Ascending aorta (tissue), 2 donors: ENCODE measurements at places on chromosomes 13 and 19.

- no peak overlapping the region for H3K4me3 ChIP-seq
- H3K4me1 ChIP-seq, result no peaks in the 10 kb centered on the region
- no peaks in the 10 kb centered on the region for H3K36me3 ChIP-seq
Observed at GRCh38 chr19:35355791-35356460, 2.3 kb upstream of the FFAR3 start.

DNA sequence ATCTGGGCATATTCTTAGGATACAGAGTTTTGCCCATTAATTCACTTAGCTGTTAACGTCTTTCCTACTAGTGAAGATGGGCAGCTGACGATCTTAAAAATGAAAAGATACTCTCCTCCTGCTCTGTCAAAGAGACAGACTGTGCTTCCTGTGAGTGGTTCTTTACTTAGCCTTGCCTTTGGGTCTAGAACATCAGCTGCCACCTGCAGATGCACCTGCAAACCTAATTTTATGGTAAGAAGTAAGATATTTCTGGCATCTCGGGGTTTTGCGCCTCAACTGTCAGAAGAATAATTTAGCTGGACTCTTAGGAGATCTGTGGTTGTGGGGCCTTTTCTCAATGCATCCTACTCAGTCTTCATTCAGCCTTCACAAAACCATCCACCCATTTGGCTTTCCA is 36.2 kb downstream of the TRPC4 start:
- no peak overlapping the region for H3K27ac ChIP-seq
- no peaks in the 10 kb centered on the region for H3K36me3 ChIP-seq
- no peak overlapping the region for H3K4me3 ChIP-seq
- H3K27me3 ChIP-seq, result no peaks in the 10 kb centered on the region
- DNase-seq, result no peak

DNA sequence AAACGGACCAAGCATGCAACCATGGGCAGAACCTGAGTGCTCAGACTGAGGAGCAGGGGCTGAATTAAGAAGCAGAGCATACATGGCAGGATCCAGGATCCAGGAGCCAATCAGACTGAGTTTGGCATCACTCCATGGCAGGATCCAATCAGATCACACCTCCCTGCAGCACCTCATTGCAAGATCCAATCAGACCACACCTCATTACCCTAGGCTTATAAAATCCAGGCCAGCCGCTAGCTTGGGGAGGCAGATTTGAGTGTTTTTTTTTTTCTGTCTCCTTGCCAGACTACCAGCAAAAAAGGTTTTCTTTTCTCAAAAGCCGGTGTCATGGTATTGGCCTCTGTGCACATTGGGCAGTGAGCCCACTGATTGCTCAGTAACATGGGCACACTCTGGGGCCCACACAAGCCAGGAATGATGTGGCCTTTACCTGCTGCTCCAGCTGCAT is 127.9 kb upstream of the GJB6 start:
- H3K4me3 ChIP-seq, result no peak overlapping the region
- no peak for DNase-seq
- H3K4me1 ChIP-seq, result no peaks in the 10 kb centered on the region
- H3K27ac ChIP-seq, result no peak overlapping the region
- no peaks in the 10 kb centered on the region for H3K27me3 ChIP-seq
- no peaks in the 10 kb centered on the region for H3K36me3 ChIP-seq

DNA sequence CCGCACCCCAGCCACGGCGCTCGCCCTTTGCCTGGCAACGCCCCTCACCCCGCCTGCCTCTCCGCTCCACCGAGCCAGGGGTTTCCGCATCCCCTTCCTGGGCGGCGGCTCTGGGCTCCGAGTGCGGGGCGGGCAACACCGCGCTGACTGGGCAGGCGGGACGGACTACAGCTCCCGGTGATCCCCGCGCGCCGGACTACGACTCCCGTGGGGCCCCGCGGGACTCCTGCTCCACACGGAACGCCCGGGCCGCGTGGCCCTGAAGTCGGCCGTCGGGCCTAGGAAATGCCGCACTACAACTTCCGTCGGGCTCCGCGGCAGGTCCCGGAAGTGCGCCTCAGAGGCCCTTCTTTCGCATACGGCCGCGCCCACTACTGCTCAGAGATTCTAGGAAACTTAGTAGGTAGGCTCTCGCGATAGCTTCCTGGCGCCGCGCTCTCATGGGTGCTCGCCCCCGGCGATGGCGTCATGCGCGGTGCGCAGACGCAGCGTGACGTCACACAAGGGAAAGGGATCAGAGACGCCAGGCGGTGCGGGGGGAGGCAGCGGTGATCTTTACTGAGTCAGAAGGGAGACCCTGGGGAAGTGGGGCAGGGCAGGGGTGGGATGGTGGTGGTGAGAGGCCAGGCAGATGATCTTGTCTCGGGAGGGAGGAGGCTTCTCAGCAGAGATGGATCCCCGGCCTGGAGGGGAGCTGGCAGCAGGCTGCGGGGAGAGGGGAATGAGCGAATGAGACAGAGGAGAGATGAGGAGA is at the start of gene JOSD2:
Gene JOSD2 (minus strand): TSS at position 123 of the 754 bp plus-strand sequence. CDS start 760 bp downstream, outside the sequence.
- peak within 1 kb of the TSS; percentile 68 for H3K27ac ChIP-seq
- H3K4me1 ChIP-seq, result peaks cover 6% of the 10 kb centered on the region
- peaks cover 1% of the 10 kb centered on the region for H3K36me3 ChIP-seq
- peak within 1 kb of the TSS; percentile 80 for H3K4me3 ChIP-seq

GRCh38 chr13:111065698-111066097 is 49.4 kb upstream of the ARHGEF7 start:
- H3K27me3 ChIP-seq, result no peaks in the 10 kb centered on the region
- H3K4me3 ChIP-seq, result no peak overlapping the region
- no peak for DNase-seq
- no peak overlapping the region for H3K27ac ChIP-seq
- no peaks in the 10 kb centered on the region for H3K4me1 ChIP-seq
- H3K36me3 ChIP-seq, result no peaks in the 10 kb centered on the region

- H3K36me3 ChIP-seq, result no peaks in the 10 kb centered on the region
- H3K4me3 ChIP-seq, result no peak overlapping the region
- no peaks in the 10 kb centered on the region for H3K4me1 ChIP-seq
- H3K27me3 ChIP-seq, result no peaks in the 10 kb centered on the region
- DNase-seq, result no peak
Observed at GRCh38 chr13:48158915-48159314, 64.0 kb upstream of the MED4 start.

DNA sequence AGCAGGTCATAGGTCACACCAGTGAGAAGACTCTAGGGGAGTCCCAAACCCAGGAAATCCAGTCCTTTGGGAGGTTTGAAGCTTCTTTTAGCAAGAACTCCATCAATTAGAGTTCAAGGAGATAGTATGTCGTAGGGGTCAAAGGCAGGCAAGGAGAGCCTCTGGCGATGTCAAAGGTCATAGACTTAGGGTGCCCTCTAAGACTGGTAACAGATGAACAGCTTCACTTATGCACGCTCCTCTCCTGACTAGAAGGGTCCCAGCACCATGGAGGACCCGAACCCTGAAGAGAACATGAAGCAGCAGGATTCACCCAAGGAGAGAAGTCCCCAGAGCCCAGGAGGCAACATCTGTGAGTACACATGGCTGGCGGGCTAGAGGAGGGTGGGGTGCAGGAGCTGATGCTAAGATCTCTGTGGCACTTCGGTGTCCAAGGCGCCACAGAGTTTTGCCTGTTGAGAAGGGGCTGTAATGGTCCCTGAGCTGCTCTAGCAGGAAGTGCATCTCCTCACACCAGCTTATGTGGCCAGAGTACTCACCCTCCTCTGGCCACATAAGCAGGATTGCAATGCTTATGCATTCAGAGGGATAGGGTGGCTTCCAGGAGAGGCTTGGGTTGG is 557 bp downstream of the ZNF576 start:
- DNase-seq, result no peak
- H3K27ac ChIP-seq, result peak overlapping the region; percentile 99
- peaks cover 33% of the 10 kb centered on the region for H3K36me3 ChIP-seq
- peaks cover 22% of the 10 kb centered on the region for H3K4me1 ChIP-seq
- H3K4me3 ChIP-seq, result peak overlapping the region; percentile 68

DNA sequence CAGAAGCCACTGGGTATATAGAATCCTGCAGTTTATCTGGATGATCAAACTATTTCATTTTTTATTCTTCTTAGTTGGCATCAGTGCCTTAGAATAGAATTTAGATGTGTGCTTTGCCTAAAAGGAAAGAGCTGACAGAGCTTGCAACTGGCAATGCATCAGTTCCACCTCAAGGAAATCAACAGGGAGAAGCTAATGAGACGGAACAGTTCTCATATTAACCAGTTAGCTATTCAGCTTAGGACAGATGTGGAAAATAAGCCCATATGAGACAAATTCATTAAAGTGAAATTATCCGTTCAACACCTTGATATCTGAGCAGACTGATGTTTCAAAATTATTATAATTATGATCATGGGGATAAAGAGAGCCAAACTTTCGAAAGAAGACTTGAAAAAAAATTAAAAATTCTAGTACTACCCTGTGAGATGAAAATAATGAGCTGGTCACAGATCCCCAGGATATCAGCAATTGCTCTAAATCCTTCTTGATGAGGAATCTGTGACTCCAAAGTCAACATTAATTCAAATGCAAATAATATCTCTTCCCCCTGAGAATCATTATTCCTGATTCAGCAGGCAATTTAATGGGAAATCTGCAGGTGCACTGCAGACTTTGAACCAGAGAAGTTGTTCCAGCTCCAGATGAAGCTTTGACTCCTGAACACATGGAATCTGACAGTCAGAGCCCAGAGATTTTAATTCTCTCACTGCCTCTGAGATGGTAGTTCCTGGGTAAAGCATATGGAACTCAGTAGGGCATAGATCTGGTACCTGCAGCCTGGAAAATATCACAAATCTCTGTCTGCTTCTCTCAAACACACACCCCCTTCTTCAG is 486.8 kb downstream of the FOXO1 start:
- H3K4me3 ChIP-seq, result no peak overlapping the region
- H3K36me3 ChIP-seq, result no peaks in the 10 kb centered on the region
- DNase-seq, result no peak
- no peak overlapping the region for H3K27ac ChIP-seq

DNA sequence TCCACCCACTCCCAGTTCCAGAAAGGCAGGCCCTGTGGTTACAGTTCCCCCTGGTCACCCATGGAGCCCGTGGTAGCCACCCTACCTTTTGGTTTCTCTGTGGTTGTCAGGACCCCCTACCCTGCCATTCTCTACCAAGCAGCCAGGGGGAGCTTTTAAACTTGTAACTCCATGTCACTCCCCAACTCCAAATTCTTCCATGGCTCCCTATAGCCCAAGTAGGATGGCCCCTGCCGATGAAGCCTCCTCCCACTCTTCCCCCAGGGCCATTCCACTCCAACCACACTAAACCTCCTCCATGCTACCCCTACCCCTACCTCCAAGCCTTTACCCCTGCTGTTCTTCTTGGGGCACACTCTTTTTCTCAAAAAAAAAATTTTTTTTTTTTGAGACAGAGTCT is 2.2 kb downstream of the S1PR2 start:
- H3K27ac ChIP-seq, result peak overlapping the region; percentile 6
- H3K4me1 ChIP-seq, result peaks cover 3% of the 10 kb centered on the region
- DNase-seq, result no peak
- H3K27me3 ChIP-seq, result no peaks in the 10 kb centered on the region

- peak overlapping the region; percentile 93 for H3K27ac ChIP-seq
- H3K27me3 ChIP-seq, result no peaks in the 10 kb centered on the region
- H3K36me3 ChIP-seq, result peaks cover 8% of the 10 kb centered on the region
- DNase-seq, result no peak
Observed at GRCh38 chr19:16628984-16629691, 1.1 kb upstream of the MED26 start.

DNA sequence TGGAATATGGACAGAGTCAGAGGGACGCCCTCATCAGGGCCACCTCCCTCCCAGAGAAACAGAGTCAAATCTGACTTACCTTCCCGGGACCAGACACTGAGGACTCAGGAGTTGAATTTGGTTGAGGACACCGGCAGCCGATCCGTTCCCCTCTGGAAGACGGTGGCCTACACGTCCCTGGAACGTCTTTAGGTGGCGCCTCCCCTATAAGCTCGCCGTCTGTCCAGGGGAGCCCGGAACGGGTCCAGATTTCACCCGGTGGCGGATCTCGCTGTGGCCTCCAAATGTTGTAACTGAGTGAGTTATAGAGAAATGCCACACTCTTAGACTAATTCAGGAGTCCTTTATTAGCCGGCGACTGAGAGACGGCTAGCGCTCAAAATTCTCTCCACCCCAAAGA is 9.0 kb downstream of the TNFSF14 start:
- H3K4me1 ChIP-seq, result no peaks in the 10 kb centered on the region
- no peak overlapping the region for H3K27ac ChIP-seq
- H3K36me3 ChIP-seq, result no peaks in the 10 kb centered on the region

DNA sequence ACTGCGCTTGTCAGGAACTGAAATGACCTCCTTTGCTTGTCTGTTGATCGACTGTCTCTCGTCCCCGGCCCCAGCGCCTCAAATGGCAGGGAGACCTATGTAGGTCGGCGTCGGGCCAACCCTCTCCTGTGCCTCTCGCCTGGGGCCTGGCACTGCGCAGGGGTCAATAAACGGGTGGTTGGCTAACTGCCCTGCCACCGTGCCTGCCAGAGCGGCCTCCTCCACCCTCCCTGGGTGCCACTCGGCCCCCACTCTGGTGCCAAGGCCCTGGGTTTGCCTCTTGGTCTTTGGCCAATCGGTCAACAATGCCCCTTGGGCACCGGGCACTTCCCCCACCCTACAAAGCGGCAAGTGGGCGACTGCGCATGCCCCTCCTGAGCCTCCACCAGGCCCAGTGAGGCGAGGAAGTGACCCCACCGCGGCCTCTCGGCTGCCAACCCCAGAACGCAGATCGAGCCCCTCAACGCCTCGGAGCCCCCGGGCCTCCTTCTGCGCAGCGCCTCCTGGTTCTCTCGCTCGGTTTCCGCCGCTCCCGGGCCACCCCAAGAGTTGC is 1.1 kb downstream of the KEAP1 start:
- H3K27ac ChIP-seq, result peak overlapping the region; percentile 95
- H3K4me3 ChIP-seq, result peak overlapping the region; percentile 98
- peak; percentile 86 for DNase-seq
- no peaks in the 10 kb centered on the region for H3K27me3 ChIP-seq
- H3K36me3 ChIP-seq, result peaks cover 10% of the 10 kb centered on the region
- H3K4me1 ChIP-seq, result peaks cover 22% of the 10 kb centered on the region

DNA sequence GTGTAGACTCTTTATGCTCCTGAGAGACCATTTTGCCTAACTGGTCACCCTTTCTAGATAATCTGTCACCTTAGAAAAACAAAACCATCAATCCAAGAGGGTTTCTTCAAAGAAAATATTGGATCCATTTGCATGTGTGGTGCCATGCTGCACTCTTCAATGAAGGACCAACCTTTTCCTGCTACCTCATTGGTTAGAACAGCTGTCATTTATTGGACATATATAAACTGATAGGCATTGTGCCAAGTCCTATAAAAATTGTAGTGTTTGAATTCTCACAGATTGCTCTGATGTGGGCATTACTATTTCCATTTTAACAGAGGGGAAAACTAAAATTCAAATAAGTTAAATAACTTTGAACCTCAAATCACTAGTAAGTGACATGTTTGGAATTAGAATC is 333.2 kb downstream of the MYO16 start:
- H3K27ac ChIP-seq, result no peak overlapping the region
- H3K27me3 ChIP-seq, result no peaks in the 10 kb centered on the region
- H3K36me3 ChIP-seq, result no peaks in the 10 kb centered on the region
- no peak overlapping the region for H3K4me3 ChIP-seq
- H3K4me1 ChIP-seq, result no peaks in the 10 kb centered on the region
